ENCODE measurements at places on chromosomes 3 and 15.

GRCh38 chr3:56796202-56796601 is 5.5 kb downstream of the ARHGEF3 start:
- no peak for DNase-seq

- DNase-seq, result no peak
These were observed 72.0 kb downstream of the MYO1E start for GRCh38 chr15:59300618-59301139.

DNA sequence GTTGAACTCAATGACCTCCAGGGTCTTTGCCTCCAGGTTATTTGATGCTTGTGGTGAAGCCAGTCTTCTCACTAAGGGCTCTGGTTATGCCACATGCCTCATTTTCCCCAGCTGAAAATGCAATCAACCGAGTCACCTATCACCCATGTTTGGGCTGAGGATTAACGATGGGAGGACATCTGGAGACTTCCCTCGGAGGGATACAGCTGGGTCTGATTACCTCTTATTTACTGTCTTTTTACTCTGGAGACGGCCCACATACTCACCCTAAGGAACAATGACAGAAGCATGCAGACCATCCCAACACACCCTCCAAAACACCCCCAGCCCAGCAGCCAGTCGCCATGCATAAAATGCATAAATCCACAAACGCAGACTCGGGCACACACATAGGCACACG is 187.4 kb downstream of the OPA1 start:
- DNase-seq, result no peak

DNA sequence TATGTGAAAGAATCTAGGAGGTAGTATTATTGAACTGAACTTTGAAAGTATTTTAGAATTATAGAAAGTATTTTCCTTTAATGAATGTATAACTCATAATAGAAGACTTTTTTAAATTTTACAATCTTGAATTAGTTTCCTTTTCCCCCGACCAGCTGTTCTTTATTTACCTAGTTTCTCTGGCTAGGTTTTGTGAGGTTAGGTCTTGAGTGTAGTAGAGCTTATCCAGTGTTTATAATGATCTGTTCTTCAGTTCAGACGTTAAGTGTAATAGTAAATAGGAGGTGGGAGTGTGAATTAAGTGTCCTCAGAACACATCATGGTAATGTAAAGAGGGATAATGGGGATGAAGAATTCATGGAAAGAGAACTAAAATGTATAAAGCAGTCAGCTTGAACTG is 93.8 kb downstream of the MYRIP start:
- DNase-seq, result no peak

DNA sequence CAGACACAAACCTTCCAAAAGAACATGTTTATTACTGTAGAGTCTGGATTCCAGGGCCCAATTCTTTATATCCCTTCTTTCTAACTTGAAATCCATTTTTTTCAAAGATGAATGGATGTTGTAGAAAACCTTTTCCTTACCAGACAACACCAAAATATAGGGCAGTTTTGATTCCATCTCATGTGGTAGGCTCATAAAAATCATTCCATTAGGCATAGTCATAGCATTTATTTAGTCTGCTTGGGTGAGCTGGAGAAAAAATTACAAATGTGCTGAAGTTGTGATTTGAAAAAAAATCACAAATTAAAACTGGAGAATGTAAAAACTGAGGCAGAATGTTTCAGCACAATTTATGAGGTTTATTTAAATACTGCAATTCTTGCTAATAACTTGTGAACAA is 199.3 kb upstream of the TBC1D5 start:
- no peak for DNase-seq

GRCh38 chr3:12325586-12326515 is 37.0 kb downstream of the PPARG start:
- no peak for DNase-seq

- DNase-seq, result no peak
These were observed 32.0 kb upstream of the FURIN start for GRCh38 chr15:90836296-90836871.
